ENCODE measurements at places on chromosomes 16 and 17. TPM values are rescaled to one million over a fixed set of nuclear protein-coding genes. Genes with fewer than 3 reads are reported as not detected.

Gene PLA2G10
- not detected for total RNA-seq

Gene NPIPB13
- total RNA-seq: 14.0 TPM

Gene BICDL2
- not detected for total RNA-seq

Gene SAMD14
- not detected for total RNA-seq

Gene KRT27
- not detected for total RNA-seq

Gene SLC5A11
- total RNA-seq: 0.16 TPM

Gene MYO15B
- total RNA-seq: 65.3 TPM

Gene ARSG
- total RNA-seq: 9.3 TPM

Gene HS3ST3A1
- 1.4 TPM for total RNA-seq

Gene TEFM
- 29.6 TPM for total RNA-seq

Gene THUMPD1
- 70.5 TPM for total RNA-seq

Gene TBC1D28
- not detected for total RNA-seq

Gene TUFM
- 103 TPM for total RNA-seq

Gene CDR2L
- total RNA-seq: 8.0 TPM

Gene CYGB
- 5.9 TPM for total RNA-seq
